Activated CD4-positive, alpha-beta T cell treated with anti-CD3 and anti-CD28 coated beads for 4 hours (primary cell): ENCODE measurements at places on chromosomes 4 and X.

GRCh38 chrX:39726771-39727170, 371.0 kb downstream of the BCOR start:
- no peak for DNase-seq

DNA sequence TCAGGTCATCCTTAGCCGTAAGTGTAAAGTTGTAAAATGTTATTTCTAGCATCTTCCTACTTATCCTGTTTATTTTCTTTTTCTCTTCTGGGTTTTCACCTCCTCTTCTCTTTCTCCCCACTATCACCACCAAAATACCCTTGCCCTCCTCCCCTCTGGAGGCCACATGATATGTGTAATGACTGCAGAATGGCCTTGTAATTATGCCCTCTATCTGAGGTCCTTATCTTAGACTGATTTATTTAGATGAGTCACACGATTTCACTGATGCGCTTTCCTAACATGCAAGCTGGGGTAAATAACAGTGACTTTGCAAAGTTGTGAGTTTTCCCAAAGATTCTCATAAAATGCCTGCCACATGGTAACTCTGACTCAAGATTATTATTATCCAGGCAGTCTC, 231.8 kb upstream of the GPRIN3 start:
- no peak for DNase-seq

DNA sequence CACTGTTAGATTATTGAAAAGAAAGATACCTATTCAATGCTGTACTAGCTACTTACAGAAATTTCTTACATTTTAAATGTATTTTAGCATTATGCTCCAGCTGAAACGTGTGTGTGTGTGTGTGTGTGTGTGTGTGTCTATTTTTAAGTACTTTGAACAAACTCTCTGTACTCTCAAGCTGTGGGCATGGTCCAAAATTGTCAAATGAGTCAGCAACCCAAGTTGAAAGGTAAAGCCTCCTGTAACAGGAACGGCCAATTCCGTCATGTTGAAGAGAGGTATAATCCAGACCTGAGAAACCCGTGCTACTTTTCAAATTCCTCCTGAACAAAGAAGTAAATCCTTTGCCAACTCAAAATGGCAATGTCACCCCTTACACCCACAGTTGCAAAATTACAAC, 20.5 kb downstream of the MAOB start:
- no peak for DNase-seq

DNA sequence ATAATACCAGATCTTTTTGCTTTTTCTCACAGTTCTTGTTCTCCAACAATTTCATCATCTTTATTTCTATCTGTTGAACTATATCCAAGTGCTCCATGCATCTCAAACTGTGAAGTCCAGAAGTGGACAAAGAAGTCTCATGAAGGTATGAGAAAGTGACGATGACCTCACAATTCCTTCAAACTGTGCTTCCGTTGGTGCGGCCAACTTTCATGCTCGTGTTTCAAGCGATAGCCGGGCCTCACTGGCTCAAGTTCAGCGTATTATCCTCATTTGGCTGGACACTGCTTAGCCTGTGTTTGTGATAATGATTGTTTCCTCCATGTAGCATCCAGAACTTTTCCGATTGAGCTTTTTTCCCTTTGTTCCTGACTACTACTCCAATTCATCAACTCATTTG, 143.1 kb downstream of the PALLD start:
- no peak for DNase-seq

DNA sequence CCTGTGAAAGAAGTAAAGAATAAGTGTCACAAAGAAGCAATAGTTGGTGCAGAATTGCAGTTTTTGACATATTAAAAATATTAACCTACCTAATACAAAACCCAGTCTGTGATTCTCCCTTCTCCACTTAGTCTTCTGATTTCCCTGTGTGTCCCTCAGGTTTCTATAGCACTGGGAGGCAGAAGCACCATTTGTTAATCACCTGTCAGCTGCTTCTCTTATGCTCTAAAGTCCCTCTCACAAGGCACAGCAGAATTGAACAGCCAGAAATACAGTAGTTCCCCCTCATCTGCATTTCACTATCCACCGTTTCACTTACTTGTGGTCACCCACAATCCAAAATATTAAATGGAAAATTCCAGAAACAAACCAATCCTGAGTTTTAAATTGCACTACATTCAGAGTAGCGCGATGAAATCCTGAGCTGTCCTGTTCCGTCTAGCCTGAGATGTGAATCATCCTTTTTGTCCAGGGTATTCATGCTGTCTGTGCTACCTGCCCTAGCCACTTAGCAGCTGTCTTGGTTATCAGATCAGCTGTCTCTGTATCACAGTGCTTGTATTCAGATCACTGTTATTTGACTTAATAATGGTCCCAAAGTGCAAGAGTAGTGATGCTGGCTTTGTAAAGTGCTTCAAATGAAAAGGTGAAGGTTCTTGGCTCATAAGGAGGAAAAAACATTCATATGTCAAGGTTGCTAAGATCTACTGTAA, 984.1 kb upstream of the GRID2 start:
- DNase-seq, result no peak

GRCh38 chr4:150316332-150317205, 238.3 kb downstream of the DCLK2 start:
- DNase-seq, result no peak

DNA sequence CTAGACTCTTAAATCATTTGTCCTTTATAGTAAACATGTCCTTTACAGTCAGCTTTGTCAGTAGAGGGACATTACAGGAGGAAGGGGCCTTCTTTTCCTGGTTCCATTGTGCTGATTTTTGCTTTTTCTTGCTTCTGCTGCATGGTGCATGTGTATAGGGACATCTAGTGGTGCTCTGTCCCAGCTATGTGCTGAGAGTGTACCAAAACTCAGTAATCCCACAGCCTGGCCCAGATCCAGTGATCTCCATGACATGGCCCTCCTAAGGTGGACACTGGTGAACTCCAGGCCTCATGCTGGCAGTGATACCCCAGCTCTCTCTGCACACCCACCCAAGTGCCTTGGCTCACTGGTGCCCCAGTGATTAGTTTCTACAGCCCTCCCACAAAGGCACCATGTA, 45.2 kb downstream of the MAGEB17 start:
- no peak for DNase-seq

DNA sequence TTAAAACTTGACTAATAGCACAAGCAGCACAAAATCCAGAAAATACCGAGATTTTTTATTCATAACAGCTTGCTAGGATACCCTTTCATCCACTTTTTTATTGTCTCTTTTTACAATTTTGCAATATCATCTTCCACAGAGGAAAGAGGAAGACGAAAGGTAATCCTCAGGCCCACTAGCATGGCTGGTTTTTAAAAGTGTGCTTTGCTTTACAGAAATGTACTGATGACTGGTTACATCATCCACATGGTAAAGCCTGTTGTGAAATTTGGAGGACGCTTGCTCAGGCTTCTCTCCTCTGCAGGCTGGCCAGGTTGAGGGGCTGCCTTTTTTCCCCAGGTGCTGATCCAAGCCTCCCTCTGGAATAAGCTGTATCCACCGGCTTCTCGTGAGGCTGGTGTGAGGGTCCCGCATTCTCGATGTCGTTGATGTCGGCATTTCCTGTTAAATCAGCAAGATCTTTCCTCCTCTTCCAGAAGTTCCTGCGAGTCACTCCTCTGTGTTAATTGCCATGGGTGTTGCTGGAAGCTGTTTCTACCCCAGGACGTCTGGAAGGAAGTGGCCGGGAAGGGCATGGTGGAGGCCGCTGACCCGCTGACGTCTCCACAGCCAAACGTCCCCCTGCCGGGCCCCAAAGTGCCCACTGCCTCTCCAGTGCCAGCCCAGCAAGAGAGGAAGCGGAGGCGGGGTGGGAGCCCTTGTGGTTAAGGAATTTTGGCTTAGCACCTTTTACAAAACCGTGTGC, 5.8 kb upstream of the DGKQ start:
- DNase-seq, result no peak

DNA sequence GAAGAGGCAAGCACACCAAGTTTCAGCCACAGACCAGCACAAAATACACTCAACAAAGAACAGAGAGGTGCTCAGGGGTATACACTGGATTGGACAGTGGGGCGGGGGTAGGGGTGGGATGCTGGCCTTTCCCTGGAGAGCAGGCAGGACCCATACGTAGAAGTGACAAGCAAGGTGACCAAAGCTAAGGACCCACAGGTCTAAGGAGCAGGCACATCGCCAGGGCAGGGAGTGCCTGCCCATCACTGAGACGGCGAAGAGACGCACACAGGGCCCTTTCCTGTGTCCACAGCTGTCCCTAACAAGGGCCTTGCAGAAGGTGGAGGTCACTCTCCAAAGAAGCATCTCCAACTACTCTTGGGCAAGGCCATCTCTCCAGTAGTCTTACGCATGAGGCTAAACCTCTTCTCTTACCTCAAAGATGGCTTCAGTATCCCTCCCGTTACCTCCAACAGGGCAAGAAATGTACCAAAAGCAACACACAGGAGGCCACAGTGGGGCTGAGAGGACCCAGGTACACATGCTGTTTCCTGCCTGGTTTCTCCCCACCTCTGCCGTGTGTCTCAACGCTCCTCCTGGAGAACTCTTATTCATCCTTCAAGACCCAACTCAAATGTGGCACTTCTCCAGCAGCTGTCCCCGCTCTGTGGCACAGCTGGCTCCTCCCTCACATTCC, 6.5 kb downstream of the WDR1 start:
- no peak for DNase-seq

DNA sequence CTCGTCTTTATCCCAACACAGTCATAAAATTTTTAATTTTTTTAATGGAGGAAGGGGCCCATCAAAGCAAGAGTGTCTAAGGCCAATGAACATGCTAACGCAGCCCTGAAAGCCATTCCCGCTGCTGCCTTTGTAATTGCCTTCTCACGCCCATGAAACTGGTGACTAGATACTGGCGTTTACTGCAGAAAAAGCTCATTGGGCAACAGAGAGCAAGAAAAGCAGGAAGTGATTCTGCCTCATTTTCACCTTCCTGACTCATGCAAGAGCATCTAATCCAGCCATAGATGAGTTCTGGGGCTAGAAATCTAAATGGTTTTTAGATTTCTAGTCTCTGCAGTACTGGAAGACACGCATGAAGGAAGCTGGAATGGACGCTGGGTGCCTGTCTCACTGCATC, 72.5 kb downstream of the ANXA3 start:
- no peak for DNase-seq

GRCh38 chr4:79182209-79182608, 143.7 kb downstream of the NAA11 start:
- DNase-seq, result no peak

DNA sequence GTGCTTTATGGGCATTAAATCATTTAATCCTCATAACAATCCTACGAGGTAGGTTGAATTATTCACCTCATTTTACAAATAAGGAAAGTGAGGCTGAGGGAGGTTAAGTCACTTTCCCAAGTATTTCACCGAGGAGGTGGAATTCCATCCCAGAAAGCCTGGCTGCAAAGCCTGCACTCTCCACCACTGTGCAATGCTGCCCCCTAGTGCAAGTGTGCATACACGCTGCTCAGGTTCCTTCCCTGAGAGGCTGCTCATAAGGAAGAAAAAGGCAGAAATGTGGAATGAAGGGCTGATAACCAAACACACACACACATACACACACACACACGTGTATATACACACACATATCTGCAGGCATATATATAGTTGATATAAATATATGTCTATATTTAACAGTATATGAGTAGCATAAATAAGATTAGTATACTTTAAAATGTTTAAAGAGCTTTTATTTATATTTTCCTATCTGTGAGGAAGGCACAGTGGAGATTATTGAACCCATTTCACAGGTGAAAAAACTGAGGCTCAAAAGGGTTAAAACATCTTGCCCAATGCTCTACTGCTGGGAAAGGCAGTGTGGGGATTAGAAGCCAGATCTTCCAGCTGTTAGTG, 714.5 kb upstream of the TENM3 start:
- DNase-seq, result no peak

GRCh38 chrX:131441033-131441432, 102.8 kb upstream of the OR13H1 start:
- no peak for DNase-seq

- DNase-seq, result peak; percentile 28
These were observed 180.7 kb downstream of the GASK1B start for GRCh38 chr4:157992038-157992705.

GRCh38 chrX:54641530-54641929, 111.5 kb downstream of the GNL3L start:
- no peak for DNase-seq

DNA sequence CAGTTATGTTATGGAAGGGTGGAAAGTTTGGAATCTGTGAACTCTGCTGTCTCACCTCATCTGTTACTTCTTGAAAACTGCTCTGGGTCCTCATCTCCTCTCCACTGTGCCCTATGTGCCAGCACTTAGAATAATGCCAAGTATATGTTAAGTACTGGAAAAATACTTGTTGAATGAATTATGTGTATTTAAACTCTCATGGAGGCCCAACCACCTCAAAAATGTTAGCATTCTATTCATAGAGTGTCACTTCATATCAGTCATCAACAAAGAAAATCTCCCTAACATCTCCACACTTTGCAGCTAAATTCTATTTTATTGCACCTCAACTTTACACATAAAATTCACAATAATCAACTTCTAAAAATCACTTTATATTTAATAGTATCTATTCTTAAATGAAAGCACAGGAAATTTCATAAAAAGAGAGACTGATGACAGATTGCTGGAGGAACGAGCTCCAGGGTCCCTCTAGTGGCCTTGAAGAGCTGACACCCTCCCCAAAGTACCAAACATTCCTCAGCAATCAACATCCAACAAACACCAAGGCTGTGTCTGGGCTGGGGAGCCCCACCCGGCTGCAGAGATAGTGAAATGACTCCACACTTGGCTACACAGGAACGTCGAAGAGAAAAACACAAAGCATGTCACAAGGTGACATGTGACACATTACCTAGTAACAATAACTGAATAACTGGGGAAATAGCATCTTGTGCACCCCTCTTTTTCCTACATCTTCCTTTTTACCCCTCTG, 45.8 kb downstream of the SLC39A8 start:
- DNase-seq, result peak; percentile 3

- no peak for DNase-seq
These were observed 61.5 kb downstream of the EDNRA start for GRCh38 chr4:147542229-147542990.

- DNase-seq, result no peak
These were observed 6.8 kb upstream of the IQSEC2 start for GRCh38 chrX:53288189-53288588.

- no peak for DNase-seq
These were observed 5.4 kb upstream of the RS1 start for GRCh38 chrX:18677161-18677869.

DNA sequence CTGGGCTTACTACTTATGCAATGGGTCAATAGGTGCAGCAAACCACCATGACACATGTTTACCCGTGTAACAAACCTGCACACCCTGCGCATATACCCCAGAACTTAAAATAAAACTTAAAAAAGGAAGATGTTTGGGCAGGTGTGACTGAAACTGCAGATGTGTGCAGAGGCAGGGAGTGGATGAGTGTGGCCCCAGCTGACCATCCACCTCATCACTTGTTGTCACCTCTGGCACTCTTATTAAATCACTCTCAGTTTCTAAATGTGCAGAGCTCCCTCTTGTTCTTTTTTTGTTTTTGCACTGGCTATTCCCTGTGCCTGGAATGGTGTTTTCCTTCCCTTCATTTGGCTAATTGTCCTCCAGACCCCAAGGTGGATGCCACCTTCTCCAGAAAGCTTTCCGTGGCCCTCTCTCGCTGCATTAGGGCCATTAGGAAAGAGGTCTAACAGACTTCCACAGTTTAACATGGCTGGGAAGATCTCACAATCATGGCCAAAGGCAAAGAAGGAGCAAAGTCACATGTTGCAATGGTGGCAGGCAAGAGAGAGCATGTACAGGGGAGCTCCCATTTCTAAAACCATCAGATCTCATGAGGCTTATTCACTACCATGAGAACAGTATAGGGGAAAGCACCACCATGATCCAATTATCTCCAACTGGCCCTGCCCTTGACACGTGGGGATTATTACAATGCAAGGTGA, 58.5 kb downstream of the SLC2A9 start:
- DNase-seq, result no peak

- no peak for DNase-seq
These were observed 19.2 kb downstream of the LAMTOR3 start for GRCh38 chr4:99875071-99875470.
